ENCODE measurements at places on chromosomes 3 and 15. TPM values are rescaled to one million over a fixed set of nuclear protein-coding genes. Genes with fewer than 3 reads are reported as not detected.

TMEM202 gene
- not detected for total RNA-seq

SPTSSB gene
- total RNA-seq: not detected

- no peaks in the 10 kb centered on the region for H3K27me3 ChIP-seq
- peaks cover 90% of the 10 kb centered on the region for H3K4me1 ChIP-seq
- no peak for DNase-seq
- H3K36me3 ChIP-seq: no peaks in the 10 kb centered on the region
- no peak overlapping the region for H3K4me3 ChIP-seq
These were observed 7.1 kb downstream of the ITGA11 start for GRCh38 chr15:68424754-68425390.

- no peak overlapping the region for H3K27ac ChIP-seq
- H3K4me3 ChIP-seq: no peak overlapping the region
- DNase-seq: no peak
- H3K4me1 ChIP-seq: no peaks in the 10 kb centered on the region
- no peaks in the 10 kb centered on the region for H3K36me3 ChIP-seq
These were observed 168.2 kb downstream of the PEAK1 start for GRCh38 chr15:77251662-77252061.

DNA sequence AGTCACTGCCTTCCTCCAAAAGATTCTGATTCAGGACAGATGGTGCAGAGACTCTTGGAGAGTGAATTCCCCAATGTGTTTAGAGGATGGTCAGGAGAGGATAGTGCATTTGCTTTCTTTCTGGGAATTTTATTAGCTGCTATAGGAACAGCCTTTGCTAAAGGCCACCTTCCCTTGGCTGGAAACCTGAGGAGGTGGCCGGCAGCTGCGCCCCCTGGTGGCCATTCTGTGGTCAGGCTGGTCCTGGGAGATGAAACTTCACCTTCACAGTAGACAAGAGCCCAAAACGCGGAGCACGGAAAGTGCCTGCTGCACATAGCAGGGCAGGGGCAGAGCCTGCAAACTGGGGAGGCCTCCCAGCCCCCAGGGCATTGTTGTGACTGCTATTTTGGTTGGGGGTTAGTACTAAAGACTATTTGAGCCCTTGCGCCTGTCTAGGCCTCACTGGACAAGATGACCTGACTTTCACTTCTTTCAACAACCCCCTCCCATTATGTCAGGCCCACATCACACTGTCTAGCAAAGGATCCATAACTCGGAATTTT lies 34.3 kb downstream of the SEC22C start:
- H3K4me1 ChIP-seq: peaks cover 51% of the 10 kb centered on the region
- H3K27ac ChIP-seq: no peak overlapping the region
- H3K36me3 ChIP-seq: no peaks in the 10 kb centered on the region
- DNase-seq: no peak
- H3K4me3 ChIP-seq: no peak overlapping the region
- H3K27me3 ChIP-seq: no peaks in the 10 kb centered on the region

- no peak overlapping the region for H3K27ac ChIP-seq
- H3K4me1 ChIP-seq: no peaks in the 10 kb centered on the region
- H3K4me3 ChIP-seq: no peak overlapping the region
- no peaks in the 10 kb centered on the region for H3K27me3 ChIP-seq
- H3K36me3 ChIP-seq: no peaks in the 10 kb centered on the region
These were observed 35.0 kb upstream of the TJP1 start for GRCh38 chr15:29857221-29857789.

GRCh38 chr15:51935466-51936104 lies 36.0 kb downstream of the LEO1 start:
- no peak overlapping the region for H3K27ac ChIP-seq
- H3K27me3 ChIP-seq: no peaks in the 10 kb centered on the region
- no peak overlapping the region for H3K4me3 ChIP-seq

MORC1 gene
- total RNA-seq: not detected

NR1I2 gene
- total RNA-seq: not detected

DNA sequence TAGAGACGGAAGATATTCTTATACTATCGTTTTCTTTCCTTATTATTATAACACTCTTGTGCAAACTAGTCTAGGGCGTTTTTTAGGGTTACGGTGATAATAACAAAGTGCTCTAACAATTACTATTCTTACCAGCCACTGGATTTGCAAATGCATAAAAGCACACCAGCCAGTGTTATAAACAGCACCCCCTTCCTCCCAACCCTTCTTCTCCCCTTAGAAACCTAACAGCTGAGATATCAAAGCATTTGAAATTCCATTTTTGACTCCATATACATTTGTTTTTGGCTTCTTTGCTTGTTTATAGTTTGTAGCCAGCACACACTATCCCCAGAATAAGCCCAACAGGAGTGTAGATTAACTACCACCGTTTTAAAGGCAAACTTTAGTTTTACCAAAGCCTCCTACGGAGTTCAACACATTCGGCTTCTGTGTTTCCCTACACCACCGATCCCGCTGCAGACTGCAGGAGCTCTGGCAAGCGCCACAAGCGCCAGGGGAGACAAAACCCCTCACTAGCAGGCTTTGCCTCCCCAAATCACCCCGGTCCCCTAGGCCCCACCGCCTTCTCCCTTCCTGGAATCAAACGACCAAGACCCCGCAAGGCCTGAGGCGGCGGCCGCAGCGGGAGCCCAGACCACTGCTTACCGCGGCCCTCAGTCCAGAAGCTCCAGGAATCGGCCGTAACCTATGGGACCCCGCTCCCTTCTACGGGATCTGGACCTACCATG lies 461 bp downstream of the COPB2 start:
- peak overlapping the region; percentile 98 for H3K4me3 ChIP-seq
- H3K27me3 ChIP-seq: no peaks in the 10 kb centered on the region
- peak overlapping the region; percentile 94 for H3K27ac ChIP-seq
- no peaks in the 10 kb centered on the region for H3K36me3 ChIP-seq

XCR1 gene
- not detected for total RNA-seq

KNL1 gene
- total RNA-seq: 0.27 TPM

TM4SF18 gene
- 4.9 TPM for total RNA-seq

DNA sequence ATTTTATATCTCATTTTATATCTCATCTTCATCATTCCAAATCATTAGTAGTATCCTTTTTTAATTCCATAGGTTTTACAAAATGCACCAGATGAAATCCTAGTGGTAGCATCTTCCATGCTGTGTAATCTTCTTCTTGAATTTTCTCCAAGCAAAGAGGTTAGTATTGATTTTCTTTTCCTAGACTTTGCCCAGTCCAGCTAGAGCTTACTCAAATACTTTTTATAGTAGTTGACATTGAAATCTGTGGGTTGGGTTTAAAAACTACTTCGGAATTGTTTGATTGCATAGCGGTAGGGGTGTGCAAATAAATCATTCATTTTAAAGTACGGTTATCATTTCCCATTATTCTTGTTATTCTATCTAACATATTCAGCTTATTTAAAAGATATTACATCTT lies 62.6 kb downstream of the NME9 start:
- no peaks in the 10 kb centered on the region for H3K4me1 ChIP-seq
- H3K27me3 ChIP-seq: no peaks in the 10 kb centered on the region
- no peak for DNase-seq
- no peak overlapping the region for H3K27ac ChIP-seq
- peaks cover 13% of the 10 kb centered on the region for H3K36me3 ChIP-seq

FEZF2 gene
- total RNA-seq: not detected

DNA sequence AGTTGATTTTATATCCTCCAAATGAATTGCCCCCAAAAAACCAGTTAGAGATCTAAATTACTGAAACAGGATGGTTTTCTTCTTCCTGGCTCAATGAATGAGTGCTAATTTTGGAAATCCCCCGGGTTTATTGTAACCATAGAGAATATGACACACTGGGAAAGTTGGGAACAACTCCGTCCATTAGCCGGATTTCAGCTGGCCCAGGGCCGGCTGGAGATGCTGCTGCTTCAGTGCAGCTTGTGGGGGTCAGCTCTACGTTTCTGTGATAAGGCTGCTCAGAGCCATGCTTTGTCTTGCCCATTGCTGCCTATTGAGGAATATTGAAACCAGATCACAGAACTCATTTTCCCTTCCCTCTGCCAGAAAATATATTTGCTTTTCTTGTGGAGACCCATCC lies 20.3 kb downstream of the GYG1 start:
- H3K27me3 ChIP-seq: no peaks in the 10 kb centered on the region
- H3K36me3 ChIP-seq: peaks cover 19% of the 10 kb centered on the region
- H3K4me1 ChIP-seq: peaks cover 31% of the 10 kb centered on the region
- H3K27ac ChIP-seq: peak overlapping the region; percentile 32
- no peak overlapping the region for H3K4me3 ChIP-seq

ADAMTSL3 gene
- 45.4 TPM for total RNA-seq

KLF15 gene
- total RNA-seq: 55.7 TPM

GRCh38 chr3:39809181-39809994 lies at the start of gene MYRIP:
MYRIP (plus strand) TSS chr3:39809609; CDS start chr3:39900817, 91,208 bp downstream.
- H3K4me1 ChIP-seq: peaks cover 14% of the 10 kb centered on the region
- no peak within 1 kb of the TSS for H3K27ac ChIP-seq
- H3K36me3 ChIP-seq: no peaks in the 10 kb centered on the region
- peak within 1 kb of the TSS; percentile 75 for H3K4me3 ChIP-seq
- no peak for DNase-seq

DNA sequence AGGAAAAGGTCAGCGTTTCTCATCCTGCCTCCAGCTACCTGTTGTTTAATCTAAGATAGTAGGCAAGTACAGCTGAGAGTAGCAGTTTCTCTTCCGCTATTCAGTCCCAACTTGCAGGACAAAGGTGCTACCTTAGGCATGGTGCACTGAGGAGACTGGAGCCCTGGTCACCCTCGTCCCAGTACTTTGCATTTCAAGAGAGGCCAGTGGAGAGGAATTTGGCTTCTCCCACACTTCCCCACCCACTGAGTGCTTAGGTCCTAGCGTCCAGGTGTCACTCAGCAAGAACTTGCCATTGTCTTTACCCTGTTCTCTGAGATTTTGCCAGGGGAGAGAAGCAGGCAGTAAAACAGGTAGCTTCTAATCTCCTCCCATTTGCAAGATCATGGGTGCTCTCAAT lies 12.5 kb upstream of the RPN1 start:
- no peaks in the 10 kb centered on the region for H3K36me3 ChIP-seq
- no peaks in the 10 kb centered on the region for H3K4me1 ChIP-seq
- DNase-seq: no peak
- H3K27me3 ChIP-seq: no peaks in the 10 kb centered on the region

DNA sequence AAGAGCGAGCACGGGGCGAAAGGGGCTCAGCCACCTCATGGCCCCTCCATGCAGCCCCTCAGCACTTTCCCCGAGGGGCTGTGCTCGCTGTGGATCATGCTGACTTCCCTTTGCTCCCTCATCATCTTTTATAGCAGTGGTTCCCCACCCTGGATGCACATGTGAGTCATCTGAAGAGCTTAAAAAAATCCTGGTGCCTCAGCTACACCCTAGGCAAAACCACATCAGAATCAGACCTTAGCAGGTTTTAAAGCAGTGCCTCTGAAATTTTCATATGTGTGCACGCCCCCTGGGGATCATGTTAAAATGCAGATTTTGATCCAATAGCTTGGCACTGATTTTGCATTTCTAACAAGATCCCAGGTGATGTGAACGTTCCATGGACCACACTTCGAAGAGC lies 50.9 kb downstream of the FEM1B start:
- no peaks in the 10 kb centered on the region for H3K27me3 ChIP-seq
- DNase-seq: no peak

CHDH gene
- 0.68 TPM for total RNA-seq

GRCh38 chr3:13607821-13608597 lies 59.1 kb downstream of the FBLN2 start:
- no peaks in the 10 kb centered on the region for H3K36me3 ChIP-seq
- H3K4me1 ChIP-seq: no peaks in the 10 kb centered on the region
- DNase-seq: no peak
- H3K27ac ChIP-seq: no peak overlapping the region
- H3K27me3 ChIP-seq: no peaks in the 10 kb centered on the region
- no peak overlapping the region for H3K4me3 ChIP-seq

APOD gene
- total RNA-seq: 153 TPM

DNA sequence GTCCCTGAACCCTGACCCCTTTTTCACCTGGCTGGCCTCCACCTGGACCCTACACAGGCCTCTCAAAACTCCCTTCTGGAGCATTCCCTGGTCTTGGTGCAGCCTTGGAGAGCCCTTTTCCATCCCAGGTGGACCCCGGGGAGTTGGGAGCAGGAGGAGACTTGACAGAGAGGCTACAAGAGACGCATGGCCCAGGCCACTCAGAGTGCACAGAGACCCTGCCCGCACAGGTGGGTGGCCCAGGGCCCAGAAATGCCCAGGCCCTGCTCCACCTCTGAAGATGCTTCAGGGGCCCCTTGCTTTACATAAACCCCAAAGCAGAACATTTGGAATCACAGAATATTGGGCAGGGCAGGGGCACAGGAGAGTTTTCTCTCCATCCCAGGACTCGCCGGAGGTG lies 34.4 kb downstream of the CYP11A1 start:
- no peaks in the 10 kb centered on the region for H3K36me3 ChIP-seq
- H3K27ac ChIP-seq: no peak overlapping the region
- H3K4me1 ChIP-seq: no peaks in the 10 kb centered on the region

GRCh38 chr15:67194171-67195114 lies 60.0 kb downstream of the AAGAB start:
- peaks cover 12% of the 10 kb centered on the region for H3K36me3 ChIP-seq
- DNase-seq: no peak
- peak overlapping the region; percentile 62 for H3K27ac ChIP-seq
- no peaks in the 10 kb centered on the region for H3K27me3 ChIP-seq
- H3K4me3 ChIP-seq: no peak overlapping the region

- no peak overlapping the region for H3K4me3 ChIP-seq
- peaks cover 18% of the 10 kb centered on the region for H3K4me1 ChIP-seq
- no peak for DNase-seq
- H3K27ac ChIP-seq: peak overlapping the region; percentile 63
- peaks cover 6% of the 10 kb centered on the region for H3K36me3 ChIP-seq
These were observed 163.7 kb downstream of the PLD1 start for GRCh38 chr3:171646357-171647133.

MAPKAPK3 gene
- total RNA-seq: 20.6 TPM

DNA sequence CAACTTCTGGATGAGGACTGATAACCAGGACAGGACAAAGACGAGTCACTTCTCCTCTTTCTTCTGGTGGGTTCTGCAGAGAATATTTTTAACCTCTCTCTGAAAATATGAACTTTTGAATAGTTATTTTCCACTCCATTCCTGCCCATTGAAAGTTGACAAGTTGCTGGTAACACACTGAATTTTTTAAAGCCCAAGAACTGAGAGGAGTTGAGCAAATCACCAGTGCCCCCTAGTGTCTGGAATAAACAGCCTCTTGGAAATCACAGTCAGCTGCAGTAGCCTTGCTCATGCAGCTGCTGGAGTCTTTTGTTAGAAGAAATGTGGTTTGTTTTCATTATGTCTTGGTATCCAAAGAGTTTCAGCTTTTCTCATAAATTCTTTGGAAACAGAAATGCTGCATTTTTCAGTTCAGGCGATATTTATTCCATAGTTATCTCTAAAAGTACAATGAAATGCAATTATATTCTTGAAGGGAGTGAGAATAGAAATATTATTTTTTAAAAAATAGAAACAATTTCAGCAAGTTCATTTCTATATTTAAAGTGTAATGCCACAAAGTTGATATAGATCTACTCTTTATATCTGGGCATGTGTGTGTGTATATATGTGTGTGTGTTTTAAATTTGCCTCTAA lies 741.0 kb upstream of the CBLB start:
- no peaks in the 10 kb centered on the region for H3K27me3 ChIP-seq
- H3K27ac ChIP-seq: no peak overlapping the region
- no peaks in the 10 kb centered on the region for H3K36me3 ChIP-seq
- DNase-seq: no peak
- no peak overlapping the region for H3K4me3 ChIP-seq

Data from thoracic aorta (tissue), 2 donors.